PC-3 (cell line): ENCODE measurements at places on chromosomes 1 and 21.

GRCh38 chr1:99659755-99660210 lies 13.9 kb downstream of the PALMD start:
- peak; percentile 94 for DNase-seq

GRCh38 chr1:212629450-212630157 lies 21.0 kb downstream of the ATF3 start:
- DNase-seq, result no peak

- DNase-seq, result no peak
Measured at GRCh38 chr1:182656842-182657397, 27.5 kb downstream of the RGS8 start.

DNA sequence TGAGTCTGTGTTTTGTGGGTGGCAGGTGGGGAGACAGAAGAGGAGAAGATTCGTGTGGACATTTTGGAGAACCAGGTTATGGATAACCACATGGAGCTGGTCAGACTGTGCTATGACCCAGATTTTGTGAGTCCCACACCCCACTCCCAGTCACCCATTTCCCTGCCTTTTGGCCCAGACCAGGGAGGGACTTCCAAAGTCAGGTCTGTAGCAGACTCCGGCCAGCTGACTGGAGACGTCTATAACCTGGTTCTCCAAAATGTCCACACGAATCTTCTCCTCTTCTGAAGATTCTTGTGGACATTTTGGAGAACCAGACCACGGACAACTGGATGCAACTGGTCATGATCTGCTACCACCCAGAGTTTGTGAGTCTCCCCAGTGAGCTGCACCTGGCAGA lies 1.6 kb downstream of the GSTM5 start:
- DNase-seq, result no peak

GRCh38 chr1:208150833-208151458 lies 93.2 kb downstream of the PLXNA2 start:
- no peak for DNase-seq

GRCh38 chr1:223153177-223154119 lies 10.4 kb upstream of the TLR5 start:
- DNase-seq, result no peak

- no peak for DNase-seq
Measured at GRCh38 chr1:244035358-244035757, 15.7 kb upstream of the ZBTB18 start.

DNA sequence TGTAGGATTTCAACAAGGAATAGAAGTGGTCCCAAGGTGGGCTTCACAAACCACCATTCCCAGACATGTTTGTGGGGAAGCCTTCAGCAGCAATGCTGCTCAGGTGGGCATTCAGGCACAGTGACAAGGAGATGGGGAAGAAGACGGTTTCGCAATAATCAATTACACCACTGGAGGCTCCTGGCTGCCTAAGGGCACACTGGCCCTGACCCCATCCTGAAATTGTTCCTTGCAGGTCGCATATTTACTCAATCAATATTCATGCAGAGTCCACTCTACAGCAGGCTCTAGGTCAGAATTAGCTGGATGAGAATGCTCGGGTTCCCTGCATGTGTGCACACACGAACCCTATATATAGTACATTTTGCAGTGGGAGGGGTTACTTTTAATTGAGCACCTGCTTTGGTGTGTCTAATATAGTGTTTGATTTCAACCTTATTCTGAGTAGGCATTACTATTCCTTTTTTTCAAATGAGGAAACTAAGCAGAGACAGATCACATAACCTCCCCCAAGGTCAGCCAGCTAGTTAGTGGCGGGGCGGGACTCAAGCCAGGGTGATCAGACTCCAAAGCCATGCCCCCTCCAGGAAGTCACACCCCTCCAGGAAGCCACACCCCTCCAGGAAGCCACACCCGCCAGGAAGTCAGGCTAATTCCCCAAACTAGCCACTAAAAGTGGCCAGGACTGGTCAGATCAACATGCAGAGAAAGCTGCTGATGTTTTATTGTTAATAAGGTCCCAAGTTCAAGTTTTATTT lies 106.5 kb downstream of the HLCS start:
- peak; percentile 93 for DNase-seq

DNA sequence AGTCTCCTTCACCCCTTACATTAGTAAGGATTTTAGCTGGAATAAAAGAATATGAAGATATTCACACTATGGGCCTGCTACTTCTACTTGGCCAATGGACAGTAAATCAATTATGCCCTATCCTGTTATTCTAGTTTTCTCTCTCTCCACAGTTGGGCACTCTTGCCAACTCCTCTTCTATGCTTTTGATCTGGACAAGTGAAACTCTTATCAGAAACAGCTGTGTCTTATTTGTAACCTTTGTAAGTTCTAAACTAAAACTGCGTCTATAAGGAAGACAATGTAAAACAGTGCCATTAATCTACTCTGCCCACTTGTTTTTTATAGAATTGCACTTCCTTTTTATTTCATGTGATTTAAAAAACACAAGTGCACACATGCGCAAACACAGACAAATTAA lies 244.0 kb upstream of the DMRTA2 start:
- DNase-seq, result no peak

- DNase-seq, result no peak
Measured at GRCh38 chr1:183245357-183245756, 59.3 kb downstream of the LAMC2 start.

- no peak for DNase-seq
Measured at GRCh38 chr1:245084551-245084950, 70.2 kb upstream of the KIF26B start.

DNA sequence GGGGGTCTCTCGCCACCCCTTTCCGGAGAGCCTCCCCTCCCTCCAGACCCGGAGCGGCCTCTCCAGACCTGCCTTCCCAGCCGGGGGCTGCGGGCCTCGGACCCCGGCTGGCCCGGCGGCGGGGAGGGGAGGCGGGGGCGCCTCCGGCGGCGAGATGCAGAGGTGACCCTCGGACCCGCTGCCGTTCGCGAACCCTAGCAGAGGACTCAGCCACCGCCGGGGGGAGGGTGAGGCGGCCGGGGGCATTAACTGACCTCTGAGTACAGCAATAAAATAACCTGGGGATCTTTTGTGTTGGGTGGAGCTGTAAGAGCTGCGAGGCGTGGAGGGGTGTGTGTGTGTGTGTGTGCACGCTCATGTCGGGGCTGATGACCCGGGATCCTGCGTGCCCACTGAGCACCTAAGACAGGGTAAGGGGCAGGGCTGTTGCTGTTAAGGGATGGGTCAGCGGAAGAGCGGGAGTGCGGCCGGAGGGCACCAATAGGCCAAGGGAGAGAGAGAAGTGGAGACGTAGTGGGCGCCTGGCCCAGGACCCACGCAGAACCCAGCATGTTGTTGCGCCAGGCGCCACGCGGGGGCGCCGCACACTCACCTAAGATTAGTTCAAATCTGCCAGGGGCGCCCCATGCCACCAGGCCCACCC lies 6.3 kb downstream of the HAPLN2 start:
- peak; percentile 68 for DNase-seq

GRCh38 chr1:232974971-232975370 lies 24.6 kb downstream of the NTPCR start:
- DNase-seq, result no peak

- DNase-seq, result peak; percentile 81
Measured at GRCh38 chr1:26799479-26800142, 11.9 kb downstream of the PIGV start.

DNA sequence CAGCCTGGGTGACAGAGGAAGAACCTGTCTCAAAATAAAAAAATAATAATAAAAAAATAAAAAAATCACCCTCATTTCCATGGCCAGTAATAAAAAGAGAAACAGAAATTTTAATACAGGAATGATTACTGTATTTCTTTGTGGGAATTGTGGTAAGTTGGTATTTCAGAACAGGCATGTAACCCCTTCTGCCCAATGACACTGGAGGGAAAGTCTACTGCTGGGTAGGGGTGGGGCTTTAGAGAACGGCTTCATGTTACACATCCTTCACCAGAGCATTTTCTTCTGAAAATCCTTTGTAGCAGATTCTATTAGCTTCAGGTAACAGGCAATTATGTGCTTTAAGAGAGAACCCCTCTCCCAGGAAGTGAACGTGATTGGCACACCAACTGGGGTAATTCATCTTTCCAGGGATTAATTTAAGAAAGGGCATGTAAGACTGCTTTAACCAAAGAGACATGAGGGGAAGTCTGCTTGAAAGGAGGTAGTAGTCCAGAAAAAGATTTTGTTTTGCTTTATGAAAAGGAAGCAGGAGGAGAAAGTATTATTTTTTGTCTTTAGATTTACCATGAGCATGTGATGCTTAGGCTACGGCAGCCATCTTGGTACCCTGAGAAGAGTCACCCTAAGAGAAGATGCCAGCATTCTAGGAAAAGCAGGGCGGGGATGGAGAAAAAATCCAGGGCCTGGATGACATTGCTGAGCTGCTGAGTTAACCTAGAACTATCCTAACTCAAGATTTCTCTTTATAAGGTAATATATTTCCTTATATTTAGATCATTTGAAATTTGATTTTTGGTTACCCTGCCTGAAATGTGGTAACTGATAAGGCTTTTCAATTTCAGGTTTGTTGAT lies 57.7 kb upstream of the DPT start:
- DNase-seq, result no peak

DNA sequence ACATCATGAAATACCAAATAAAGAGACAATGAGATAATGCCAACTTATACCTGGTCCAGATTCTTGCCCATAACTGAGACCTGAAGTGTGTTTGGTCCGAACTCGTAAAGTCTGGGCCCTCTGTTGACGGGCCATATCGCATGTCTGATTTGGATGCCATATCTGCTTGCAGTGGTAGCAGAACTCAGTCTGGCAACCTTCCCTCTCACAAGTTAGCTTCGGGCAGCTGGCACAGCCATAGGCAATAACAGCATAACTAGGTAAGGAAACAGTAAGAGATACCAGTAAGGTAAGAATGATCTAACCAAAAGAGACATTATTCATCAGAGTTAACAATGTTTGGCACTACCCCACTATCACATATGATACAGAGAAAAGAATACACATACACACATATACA lies 15.1 kb downstream of the RNF19B start:
- no peak for DNase-seq

DNA sequence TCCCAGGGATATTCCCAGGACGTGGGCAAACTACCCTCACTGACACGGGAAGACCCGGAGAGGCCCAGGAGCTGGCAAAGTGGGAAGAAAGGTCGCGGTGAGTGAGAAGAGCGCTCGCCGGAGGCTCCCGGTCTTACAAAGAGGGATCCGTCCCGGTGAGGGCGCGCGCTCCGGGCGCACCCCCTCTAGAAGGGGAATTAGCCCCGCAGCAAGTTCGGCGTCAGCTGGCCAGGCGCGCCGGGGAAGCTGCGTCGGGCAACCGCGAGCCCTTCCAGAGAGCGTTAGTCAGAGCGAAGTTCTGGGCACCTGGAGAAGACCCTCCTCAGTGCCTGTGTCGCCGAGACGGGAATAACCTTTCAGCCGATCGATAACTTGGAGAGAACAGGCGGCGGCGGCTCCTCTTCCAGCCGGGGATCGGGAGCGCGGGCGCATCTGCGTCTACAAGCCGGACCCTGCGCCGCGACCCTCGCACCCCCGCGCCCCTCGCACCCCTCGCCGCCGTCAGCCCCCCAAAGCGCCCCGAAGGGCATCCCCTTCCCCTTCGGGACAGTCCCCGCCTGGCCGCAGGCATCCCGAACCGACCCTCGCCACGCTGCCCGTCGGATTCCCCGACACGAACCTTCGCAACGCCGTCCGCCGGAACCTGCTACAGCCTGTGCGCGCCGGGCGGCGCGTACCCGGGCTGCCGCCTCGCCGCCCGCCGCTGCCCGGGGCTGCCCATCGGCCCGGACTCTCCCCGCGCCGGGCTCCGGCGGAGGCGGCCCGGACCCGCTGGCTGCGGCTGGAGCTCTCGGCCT lies 485 bp downstream of the SIPA1L2 start:
- DNase-seq, result peak; percentile 37

- no peak for DNase-seq
Measured at GRCh38 chr1:21857840-21858670, 46.0 kb downstream of the LDLRAD2 start.

DNA sequence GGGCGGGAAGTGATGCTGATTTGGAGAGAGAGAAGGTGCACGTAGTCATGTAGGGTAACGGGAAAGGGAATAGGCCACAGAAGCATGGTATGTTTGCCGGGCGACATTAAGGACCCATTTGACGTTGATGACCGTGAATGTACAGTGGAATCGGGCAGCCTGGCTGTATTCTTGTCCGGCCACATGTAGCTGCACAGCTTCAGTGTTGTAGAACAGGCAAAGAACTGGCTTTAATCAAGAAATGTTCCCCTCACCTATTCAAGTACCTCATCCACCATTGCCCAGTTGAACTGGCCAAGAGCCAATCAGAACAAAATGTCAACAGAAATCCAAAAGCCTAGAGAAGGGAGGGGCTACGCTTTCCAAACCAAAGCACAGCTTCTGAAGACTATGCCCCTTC lies 104.8 kb downstream of the DHRS3 start:
- no peak for DNase-seq

GRCh38 chr1:32770221-32770731 lies 46.9 kb downstream of the YARS1 start:
- no peak for DNase-seq

DNA sequence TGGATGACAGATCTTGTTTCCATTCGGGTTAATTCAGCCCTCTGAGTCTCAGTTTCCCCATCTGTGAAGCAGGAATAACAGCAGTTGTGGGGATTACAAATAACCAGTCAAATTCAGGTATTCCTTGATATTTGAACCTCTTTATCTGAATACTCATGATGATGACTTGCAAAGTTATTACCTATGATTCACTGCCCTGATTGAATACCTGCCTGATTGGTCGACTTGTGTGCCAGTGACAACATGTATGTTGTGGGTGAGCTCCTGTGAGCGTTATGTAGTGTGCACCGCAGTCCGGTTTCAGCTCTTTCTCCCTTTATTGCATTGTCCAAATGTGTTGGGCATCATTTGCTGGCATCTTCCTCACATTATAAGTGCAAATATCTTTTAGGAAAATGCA lies 9.5 kb upstream of the TMEM61 start:
- peak; percentile 75 for DNase-seq

GRCh38 chr1:170150016-170150415 lies 4.3 kb downstream of the NTMT2 start:
- DNase-seq, result no peak

- no peak for DNase-seq
Measured at GRCh38 chr1:200660719-200661118, 9.0 kb downstream of the DDX59 start.

- DNase-seq, result no peak
Measured at GRCh38 chr1:111795401-111795800, 39.7 kb downstream of the DDX20 start.

DNA sequence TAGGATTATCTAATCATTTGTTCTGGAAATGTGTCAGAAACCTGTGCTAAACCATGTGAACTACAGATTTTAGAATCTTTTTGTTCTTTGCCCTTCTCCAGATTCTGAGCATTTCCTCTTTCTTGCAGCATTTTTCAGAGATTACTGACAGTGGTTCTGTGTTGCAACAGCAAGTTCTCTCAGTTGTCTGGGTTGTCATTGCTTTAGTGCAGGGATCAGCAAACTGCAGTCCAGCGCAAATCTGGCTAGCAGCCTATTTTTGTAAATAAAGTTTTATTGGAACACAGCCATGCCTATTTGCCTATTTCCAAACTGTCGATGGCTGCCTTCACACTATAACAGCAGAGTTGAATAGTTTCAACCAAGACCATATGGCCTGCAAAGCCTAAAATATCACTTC lies 66.3 kb upstream of the LRRC8D start:
- DNase-seq, result no peak
